ENCODE measurements at places on chromosomes 1 and 21. TPM values are rescaled to one million over a fixed set of nuclear protein-coding genes. Genes with fewer than 3 reads are reported as not detected.
A peak's percentile ranks its signal among the peaks of the same experiment; 100 is the strongest.

Gene BGLAP
- 0.66 TPM for total RNA-seq

Gene ERO1B
- total RNA-seq: 2.0 TPM

Gene FAM72B
- 2.9 TPM for total RNA-seq

DNA sequence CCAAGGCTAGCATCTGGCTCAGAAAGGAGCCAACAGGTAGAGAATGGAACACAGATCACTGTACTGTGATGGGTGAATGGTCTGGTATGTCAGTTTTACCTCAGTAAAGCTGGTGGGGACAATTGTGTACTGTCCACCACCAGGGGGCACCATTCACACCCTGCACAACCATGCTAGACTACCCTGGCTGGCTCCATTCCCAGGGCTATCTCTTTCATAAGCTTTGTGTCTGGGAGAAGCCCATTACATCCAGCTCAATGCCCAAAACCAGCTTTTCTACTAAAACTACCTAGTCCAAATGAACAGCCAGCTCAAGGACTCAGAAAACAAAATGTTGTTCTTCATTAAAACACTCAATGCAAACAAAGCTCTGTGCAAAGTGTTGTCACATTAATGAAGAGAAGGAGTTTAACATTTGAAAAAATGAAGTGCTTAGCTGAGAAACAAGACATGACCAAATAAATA, 62.0 kb upstream of the RASAL2 start:
- peak; percentile 80 for DNase-seq

- DNase-seq: no peak
Measured at GRCh38 chr21:27024971-27025370, 58.1 kb upstream of the ADAMTS5 start.

DNA sequence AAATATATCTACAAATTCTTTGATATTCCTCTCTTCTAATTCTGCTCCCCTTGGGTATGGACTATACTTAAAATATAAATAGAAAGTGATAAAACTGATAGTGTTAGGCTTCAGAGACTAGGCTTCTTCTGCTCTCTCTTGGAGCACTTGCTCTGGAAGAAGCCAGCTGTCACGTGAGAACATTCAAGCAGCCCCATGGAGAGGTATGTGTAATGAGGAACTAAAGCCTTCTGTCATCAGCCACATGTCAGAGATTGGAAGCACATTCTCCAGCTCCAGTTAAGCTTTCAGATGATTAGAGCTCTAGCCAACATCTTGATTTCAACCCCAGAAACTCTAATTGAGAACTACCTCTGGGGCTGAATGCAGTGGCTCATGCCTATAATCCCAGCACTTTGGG, 34.3 kb downstream of the XKR8 start:
- DNase-seq: no peak

- peak; percentile 71 for DNase-seq
Measured at GRCh38 chr1:238811211-238811879, 575.0 kb upstream of the CHRM3 start.

GRCh38 chr1:176884286-176884685, 280.2 kb downstream of the ASTN1 start:
- no peak for DNase-seq

Data from astrocyte (in vitro differentiated cells and primary cell).